ENCODE measurements at places on chromosomes 7 and 10.

GRCh38 chr7:135217645-135218509 lies 6.6 kb upstream of the WDR91 start:
- DNase-seq: no peak

DNA sequence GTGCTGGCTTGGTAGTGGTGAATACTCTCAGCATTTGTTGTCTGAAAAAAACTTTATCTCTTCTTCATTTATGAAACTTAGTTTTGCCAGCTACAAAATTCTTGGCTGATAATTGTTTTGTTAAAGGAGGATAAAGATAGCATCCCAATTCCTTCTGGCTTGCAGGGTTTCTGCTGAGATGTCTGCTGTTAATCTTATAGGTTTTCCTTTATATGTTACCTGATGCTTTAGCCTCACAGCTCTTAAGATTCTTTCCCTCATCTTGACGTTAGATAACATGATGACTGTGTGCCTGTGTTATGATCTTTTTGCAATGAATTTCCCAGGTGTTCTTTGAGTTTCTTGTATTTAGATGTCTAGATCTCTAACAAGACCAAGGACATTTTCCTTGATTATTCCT lies 9.9 kb upstream of the MRPS33 start:
- DNase-seq: no peak

GRCh38 chr10:126598009-126598408 lies 72.5 kb downstream of the C10orf90 start:
- DNase-seq: no peak

GRCh38 chr7:37927773-37928444 lies 7.5 kb downstream of the EPDR1 start:
- no peak for DNase-seq

DNA sequence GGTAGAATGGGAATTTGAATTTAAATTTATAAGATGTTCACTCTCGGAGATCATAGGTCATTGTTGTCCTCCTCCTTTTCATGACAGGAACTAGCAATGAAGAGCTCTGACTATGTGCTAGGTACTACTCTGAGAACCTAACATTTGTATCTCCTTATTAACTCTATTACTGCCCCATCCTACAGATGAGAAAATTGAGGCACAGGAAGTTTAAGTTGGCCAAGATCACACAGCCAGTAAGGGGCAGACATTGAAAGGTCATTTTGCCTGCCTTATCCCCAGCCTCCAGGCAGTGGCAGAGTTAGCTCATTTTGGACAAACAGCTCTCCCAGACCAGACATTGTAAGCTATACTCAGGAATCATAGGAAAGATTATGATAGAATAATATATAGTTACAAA lies 6.0 kb downstream of the SRGN start:
- DNase-seq: no peak

GRCh38 chr7:5677538-5678294 lies 103.7 kb downstream of the RNF216 start:
- peak; percentile 33 for DNase-seq

GRCh38 chr7:51045319-51046102 lies 262.8 kb upstream of the GRB10 start:
- DNase-seq: no peak

- no peak for DNase-seq
These were observed 102.6 kb upstream of the NANOS1 start for GRCh38 chr10:118926903-118927302.

DNA sequence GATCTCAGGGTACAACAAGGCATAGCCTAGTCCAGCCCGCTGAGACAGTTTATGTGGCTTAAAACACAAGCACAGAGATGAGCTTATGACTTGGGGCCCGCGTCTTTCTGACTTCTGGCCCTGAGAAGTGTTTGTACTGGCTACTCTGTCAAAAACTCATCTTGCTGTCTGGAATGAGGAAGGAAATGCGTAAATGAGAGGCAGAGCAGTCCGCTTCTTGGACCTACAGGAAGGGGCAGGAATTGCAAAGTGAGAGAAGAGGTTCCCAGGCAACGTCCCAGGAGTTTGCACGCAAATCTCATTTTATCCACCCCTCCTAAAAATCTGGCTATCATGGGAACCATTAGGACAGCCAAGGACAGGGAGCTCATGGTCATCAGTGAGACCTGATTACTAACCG lies 5.5 kb downstream of the ANXA11 start:
- DNase-seq: no peak

DNA sequence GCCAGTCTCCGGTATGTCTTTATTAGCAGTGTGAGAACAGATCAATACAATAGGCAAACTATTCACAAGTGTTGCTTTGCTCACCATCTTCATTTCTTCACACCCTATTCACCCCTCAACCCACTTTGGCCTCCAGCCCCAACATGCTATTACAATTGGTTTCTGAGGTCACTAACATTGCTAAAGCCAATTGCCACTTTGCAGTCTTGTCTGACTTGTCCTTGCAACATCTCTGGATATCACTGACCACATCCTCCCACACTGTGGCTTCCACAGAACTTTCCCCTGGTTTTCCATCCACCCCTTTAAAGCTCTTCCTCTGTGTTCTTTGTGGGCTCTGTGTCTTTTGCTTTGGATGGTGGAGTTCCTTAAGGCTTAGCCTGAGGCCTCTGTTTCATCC lies 5.2 kb upstream of the APBB1IP start:
- no peak for DNase-seq

DNA sequence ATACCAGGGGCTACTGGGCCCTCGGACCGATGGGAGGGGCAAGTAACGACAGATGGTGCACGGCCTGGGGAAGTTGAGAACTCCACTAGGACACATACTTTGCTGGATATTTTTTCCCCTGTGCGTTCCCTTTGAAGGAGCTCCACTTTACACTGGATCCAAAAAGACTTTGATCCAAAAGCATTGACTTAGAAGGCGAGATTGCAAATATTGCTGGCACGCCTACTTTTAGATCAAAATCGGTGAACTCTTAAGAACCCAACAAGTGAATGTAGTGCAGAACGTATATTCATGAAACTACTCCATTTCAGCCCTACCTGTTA lies 436 bp upstream of the SLC25A13 start:
- no peak for DNase-seq

DNA sequence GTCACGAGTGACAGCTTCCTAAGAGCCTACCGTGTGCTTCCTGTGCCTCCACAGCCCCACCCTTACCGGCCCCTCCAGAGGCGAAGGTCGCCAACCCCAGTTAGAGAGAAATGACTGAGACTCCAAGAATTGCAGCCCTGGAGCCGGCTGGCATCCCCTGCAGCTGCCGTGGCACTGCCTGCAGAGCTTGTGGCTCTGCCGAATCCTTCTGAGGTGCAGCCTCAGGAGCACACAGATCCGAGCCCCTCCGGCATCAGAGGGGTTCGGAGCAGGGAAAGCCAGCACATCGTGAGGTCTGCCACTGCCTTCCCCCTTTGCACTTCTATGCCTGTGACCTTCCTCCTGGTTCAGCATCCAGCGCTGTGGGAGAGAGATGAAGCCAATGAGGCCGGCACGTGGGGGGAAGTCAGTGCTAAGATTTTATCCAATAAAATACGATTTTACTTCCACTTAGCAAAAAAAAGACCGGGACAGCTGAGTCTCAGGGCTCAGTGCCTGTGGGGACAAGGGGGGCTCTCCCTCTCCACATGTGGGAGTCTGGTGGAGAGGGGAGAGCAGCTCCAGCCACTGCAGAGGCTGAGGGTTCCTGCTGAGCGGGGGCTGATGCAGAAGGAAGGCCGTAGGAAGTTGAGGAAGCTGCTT lies 80.1 kb downstream of the TCERG1L start:
- DNase-seq: no peak

DNA sequence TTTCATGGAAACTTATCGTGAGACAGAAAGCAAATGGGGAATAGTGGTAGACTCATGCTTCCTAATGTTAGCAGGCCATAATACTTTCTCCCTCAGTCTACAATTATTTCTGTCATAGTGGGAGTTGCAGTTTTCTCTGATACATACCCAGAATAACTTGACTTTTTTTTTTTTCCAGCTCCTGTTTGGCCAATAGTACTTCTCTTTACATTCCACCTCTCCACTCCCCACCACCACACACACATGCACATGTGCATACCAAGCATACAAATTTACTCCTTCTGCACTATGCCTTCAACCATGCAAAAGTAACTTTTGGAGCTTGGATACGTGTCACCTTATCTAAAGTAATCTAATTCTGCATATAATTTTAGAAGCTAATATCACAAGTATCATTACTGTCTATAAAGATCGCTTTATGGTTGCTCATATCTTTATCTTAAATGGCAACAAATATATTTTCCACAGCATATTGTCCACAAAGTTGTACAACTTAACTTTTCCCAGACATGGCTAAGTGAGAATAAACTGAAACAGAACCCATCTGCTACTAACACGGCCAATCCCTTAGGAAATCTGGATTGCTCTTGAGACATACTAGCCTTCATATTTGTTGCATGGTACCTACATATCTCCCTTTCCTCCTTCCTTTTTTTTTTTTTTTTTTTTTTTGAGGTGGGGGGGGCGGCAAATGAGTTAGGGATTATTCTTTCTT lies 49.0 kb downstream of the TES start:
- DNase-seq: no peak

GRCh38 chr7:14400271-14400670 lies 410.8 kb upstream of the ETV1 start:
- DNase-seq: no peak

GRCh38 chr10:77504196-77504872 lies 133.3 kb downstream of the KCNMA1 start:
- no peak for DNase-seq

DNA sequence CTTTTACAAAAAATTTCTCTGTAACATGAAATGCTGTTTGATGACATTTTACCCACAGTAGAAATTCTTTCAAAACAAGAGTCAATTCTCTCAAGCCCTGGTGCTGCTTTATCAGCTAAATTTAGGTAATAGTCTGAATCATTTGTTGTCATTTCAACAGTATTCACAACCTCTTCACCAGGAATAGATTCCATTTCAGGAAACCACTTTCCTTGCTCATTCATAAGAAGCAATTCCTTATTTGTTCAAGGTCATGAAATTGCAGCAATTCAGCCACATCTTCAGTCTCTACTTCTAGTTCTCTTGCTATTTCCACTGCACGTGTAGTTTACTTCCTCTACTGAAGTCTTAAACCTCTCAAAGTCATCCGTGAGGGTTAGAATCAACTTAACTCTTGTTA lies 14.1 kb downstream of the STAG3 start:
- DNase-seq: no peak

DNA sequence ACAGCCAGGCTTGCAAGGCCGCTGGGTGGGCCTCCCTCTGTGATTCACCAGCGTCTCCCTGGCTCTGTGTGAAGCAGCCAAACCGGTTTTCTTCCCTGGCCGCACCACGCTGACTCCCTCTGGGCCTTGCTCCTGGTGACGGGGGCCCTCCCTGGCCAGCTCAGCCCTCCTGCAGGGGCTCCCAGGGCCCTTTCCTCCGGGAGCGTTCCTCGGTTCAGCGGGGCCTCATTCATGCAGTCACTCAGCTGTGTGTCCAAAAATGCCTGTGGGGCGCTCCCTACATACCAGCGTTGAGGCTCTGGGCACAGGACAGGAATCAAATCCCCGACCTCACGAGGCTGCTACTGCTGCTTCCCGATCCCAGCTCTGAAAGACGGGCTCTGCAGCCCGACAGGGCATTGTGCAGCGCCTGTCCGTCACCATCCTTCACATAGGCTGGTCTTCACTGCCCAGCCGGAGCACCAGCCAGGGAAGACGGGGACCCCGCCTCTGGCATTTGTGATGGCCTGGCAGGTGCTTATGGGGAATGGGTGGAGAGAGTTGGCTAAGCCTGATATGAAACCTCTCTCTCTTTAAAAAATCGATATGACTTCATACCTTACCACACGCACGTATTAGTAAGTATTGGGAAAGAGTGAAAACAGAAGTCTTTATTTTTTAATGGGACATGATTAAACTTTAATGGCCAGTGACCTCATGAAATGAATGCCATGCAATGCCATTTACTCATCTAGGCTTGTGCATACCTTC lies 110.0 kb upstream of the SHH start:
- no peak for DNase-seq

DNA sequence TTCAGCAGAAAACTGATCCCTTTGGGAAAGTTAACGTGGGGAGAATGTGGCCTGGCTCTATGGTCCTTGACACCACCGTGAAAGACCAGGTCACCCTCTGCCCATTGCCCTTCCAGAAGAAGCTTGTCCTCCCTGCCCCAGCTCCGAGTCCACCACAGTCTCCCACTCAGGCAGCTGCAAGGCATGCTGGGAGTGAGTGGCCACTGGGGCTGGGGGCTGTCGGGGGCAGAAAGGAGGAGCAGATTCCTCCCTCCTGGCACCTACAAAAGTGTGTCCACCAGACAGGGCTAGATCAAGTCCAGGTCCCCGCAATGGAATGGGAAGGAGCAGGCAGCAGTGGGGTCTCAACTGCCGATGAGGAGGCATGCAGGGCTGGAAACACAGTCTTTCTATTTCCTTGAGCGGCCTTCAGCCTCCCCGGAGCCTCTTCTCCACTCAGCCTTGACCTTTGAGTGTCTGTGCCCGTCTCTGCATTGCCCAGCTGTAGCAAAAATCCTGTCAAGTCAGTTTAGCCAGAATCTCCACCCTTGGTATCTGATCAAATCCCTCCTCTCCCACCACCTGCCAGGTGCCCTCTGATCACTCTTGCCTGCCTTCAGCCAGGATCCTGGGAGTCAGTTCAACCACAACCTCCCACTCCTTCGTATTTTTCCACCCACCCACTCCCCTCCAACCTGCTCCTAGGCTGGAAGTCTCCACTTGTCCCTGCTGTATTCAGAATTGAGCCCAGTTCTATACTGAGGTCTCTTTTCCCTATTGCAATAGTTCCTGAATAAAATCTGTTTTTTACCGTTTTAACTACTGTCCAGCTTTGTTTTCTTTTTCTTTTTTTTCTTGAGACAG lies 6.9 kb upstream of the ZNF316 start:
- no peak for DNase-seq

GRCh38 chr7:52747817-52748216 lies 287.6 kb upstream of the POM121L12 start:
- DNase-seq: no peak

Measured in stimulated activated naive CD4-positive, alpha-beta T cell treated with Interleukin-2 at 50 U/mL for 16 hours (primary cell).